ENCODE measurements at places on chromosomes 2 and 18. TPM values are rescaled to one million over a fixed set of nuclear protein-coding genes. Genes with fewer than 3 reads are reported as not detected.

Gene ATP6V1C2
- 0.03 TPM for polyA plus RNA-seq

Gene PSD4
- 1.4 TPM for polyA plus RNA-seq

Gene OXER1
- polyA plus RNA-seq: 0.03 TPM

Gene LOXHD1
- not detected for polyA plus RNA-seq

Gene WNT10A
- polyA plus RNA-seq: not detected

Gene LINC00305
- not detected for polyA plus RNA-seq

Gene FBXO36
- 5.0 TPM for polyA plus RNA-seq

Gene RESP18
- polyA plus RNA-seq: not detected

Gene POTEJ
- polyA plus RNA-seq: 0.01 TPM

Gene MYCN
- not detected for polyA plus RNA-seq

Gene CWC22
- 6.4 TPM for polyA plus RNA-seq

Gene VIT
- 0.62 TPM for polyA plus RNA-seq

Gene NXPH2
- not detected for polyA plus RNA-seq

Gene IL18R1
- polyA plus RNA-seq: 0.18 TPM

Gene ARHGEF4
- 0.66 TPM for polyA plus RNA-seq

Gene RIT2
- not detected for polyA plus RNA-seq

Gene FBLN7
- 5.1 TPM for polyA plus RNA-seq

Gene ADNP2
- polyA plus RNA-seq: 9.4 TPM

Gene CYP27A1
- polyA plus RNA-seq: 16.2 TPM

Gene REG1A
- polyA plus RNA-seq: not detected

Measured in fibroblast of lung (primary cell).